Muscle of leg (tissue), 16 donors: ENCODE measurements at places on chromosomes 2 and 18. TPM values are rescaled to one million over a fixed set of nuclear protein-coding genes. Genes with fewer than 3 reads are reported as not detected.

DNA sequence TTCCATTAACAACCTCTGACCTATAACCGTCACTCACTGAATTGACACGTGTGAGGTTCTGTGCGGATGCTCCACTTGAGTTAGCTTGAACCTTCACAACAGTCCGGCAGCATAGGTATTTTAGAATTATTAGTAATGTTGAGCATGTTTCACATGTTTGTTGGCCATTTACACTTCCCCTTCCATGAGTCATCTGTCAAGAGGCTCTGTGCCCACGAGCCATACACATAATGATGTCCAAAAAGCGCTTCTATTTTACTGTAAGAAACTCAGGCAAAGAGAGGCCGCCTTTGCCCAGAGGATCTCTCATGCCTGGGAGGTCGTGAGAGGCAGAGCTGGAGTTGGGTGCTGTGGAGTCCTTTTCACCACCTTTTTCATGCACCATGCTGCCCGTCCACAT is 28.9 kb upstream of the TMEM214 start:
- H3K4me1 ChIP-seq, result no peaks in the 10 kb centered on the region
- H3K27ac ChIP-seq, result no peak overlapping the region
- no peaks in the 10 kb centered on the region for H3K36me3 ChIP-seq
- H3K27me3 ChIP-seq, result no peaks in the 10 kb centered on the region

- H3K36me3 ChIP-seq, result peaks cover 31% of the 10 kb centered on the region
- no peaks in the 10 kb centered on the region for H3K27me3 ChIP-seq
- H3K4me1 ChIP-seq, result peaks cover 11% of the 10 kb centered on the region
Observed at GRCh38 chr18:76406791-76407190, 88.3 kb downstream of the ZNF516 start.

DNA sequence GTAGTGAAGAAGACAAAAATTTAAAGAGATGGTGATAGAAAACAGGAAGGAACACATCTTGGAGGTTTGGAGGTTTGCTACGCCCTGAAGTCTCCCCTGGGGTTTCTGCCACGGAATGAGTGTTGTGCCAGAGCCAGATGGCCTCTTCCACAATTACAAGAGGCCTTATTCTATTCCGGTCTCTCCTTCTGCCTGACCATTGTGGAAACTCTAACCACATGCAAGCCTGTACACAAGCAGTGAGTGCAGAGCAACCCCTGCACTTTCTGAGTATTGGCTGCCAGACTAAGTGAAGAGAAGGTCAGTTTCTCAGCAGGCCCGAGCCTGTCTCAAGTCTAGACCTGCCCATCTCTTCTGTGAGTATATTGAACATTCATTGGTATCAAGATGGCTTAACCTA is 22.7 kb upstream of the MYO1B start:
- no peak overlapping the region for H3K4me3 ChIP-seq
- DNase-seq, result peak; percentile 56
- no peaks in the 10 kb centered on the region for H3K27me3 ChIP-seq
- no peaks in the 10 kb centered on the region for H3K36me3 ChIP-seq

DNA sequence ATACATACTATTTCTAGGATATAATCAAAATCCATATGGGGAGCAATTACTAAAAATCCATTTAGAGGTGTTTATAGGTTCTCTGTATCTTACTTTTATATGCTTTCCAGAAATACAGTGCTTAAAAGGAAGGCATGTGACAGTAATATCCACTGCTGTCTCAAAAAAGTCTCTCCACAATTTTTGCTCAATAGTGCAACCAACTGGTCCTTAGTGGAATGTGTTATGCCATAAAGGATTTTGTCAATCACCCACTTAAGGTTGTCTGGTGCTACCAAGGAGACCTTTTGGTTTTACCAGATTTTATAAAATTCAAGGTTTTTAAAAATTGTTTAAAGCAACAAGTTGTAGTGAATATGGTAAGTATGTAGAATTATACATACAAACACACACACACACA is 328.5 kb upstream of the DSEL start:
- no peaks in the 10 kb centered on the region for H3K36me3 ChIP-seq
- H3K4me3 ChIP-seq, result no peak overlapping the region
- no peaks in the 10 kb centered on the region for H3K4me1 ChIP-seq

GPBAR1 gene
- 1.3 TPM for total RNA-seq

POU3F3 gene
- 0.13 TPM for total RNA-seq

DNA sequence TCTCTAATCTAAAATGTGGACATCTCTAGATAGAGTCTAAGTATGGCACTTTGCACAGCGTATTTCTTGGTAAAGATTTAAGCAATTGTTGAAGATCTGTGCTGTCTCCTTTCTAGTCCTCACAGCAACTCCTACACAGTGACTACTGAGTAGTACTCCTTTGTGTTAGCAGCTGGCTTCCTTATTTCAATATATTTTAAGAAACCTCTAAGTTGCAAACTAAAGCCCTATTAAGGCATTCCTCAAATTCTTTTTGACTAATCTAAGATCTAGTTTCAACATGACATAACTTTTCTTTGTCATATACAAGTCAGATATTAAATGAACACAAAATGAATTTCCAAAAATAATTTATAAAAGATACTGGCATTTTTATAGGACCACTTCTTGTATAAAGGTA is 121.8 kb upstream of the DNAJC10 start:
- H3K4me3 ChIP-seq, result no peak overlapping the region
- no peak overlapping the region for H3K27ac ChIP-seq
- H3K27me3 ChIP-seq, result no peaks in the 10 kb centered on the region
- H3K4me1 ChIP-seq, result no peaks in the 10 kb centered on the region

TUBB6 gene
- 230 TPM for total RNA-seq
